IMR-90 (cell line): ENCODE measurements at places on chromosomes 3 and 15. TPM values are rescaled to one million over a fixed set of nuclear protein-coding genes. Genes with fewer than 3 reads are reported as not detected.

LIPC gene
- total RNA-seq: under 0.01 TPM in 1 of 2 replicates, not detected in the other

FGF7 gene
- total RNA-seq: 34.8 and 69.2 TPM in 2 replicates

APOD gene
- not detected in 2 replicates for total RNA-seq

GRAMD1C gene
- total RNA-seq: 5.0 and 9.4 TPM in 2 replicates

SATB1 gene
- total RNA-seq: 5.3 and 7.5 TPM in 2 replicates

POLQ gene
- 5.0 and 7.5 TPM in 2 replicates for total RNA-seq

KLHL40 gene
- total RNA-seq: not detected in 2 replicates

MKRN3 gene
- total RNA-seq: under 0.01 and 0.56 TPM in 2 replicates

THSD4 gene
- 25.5 and 31.1 TPM in 2 replicates for total RNA-seq

P2RY14 gene
- total RNA-seq: not detected in 2 replicates

GHRL gene
- not detected in 2 replicates for total RNA-seq

GOLGA6L10 gene
- under 0.01 and 0.28 TPM in 2 replicates for total RNA-seq

ZNF619 gene
- total RNA-seq: 4.2 and 4.8 TPM in 2 replicates

UBA7 gene
- 15.3 and 18.6 TPM in 2 replicates for total RNA-seq

LRRN1 gene
- total RNA-seq: under 0.01 and 0.18 TPM in 2 replicates

TMCO5A gene
- total RNA-seq: not detected in 2 replicates
